ENCODE measurements at places on chromosomes 1 and 21. TPM values are rescaled to one million over a fixed set of nuclear protein-coding genes. Genes with fewer than 3 reads are reported as not detected.

OLIG2 gene
- not detected for total RNA-seq

MARCKSL1 gene
- total RNA-seq, result 0.65 TPM

ECM1 gene
- 1.7 TPM for total RNA-seq

TTC24 gene
- total RNA-seq, result not detected

SLC1A7 gene
- not detected for total RNA-seq

AMY1B gene
- not detected for total RNA-seq

GRCh38 chr1:93692983-93693591, 11.4 kb upstream of the BCAR3 start:
- no peaks in the 10 kb centered on the region for H3K36me3 ChIP-seq
- H3K27ac ChIP-seq, result no peak overlapping the region
- no peaks in the 10 kb centered on the region for H3K4me1 ChIP-seq
- H3K27me3 ChIP-seq, result no peaks in the 10 kb centered on the region
- DNase-seq, result peak; percentile 86

DNA sequence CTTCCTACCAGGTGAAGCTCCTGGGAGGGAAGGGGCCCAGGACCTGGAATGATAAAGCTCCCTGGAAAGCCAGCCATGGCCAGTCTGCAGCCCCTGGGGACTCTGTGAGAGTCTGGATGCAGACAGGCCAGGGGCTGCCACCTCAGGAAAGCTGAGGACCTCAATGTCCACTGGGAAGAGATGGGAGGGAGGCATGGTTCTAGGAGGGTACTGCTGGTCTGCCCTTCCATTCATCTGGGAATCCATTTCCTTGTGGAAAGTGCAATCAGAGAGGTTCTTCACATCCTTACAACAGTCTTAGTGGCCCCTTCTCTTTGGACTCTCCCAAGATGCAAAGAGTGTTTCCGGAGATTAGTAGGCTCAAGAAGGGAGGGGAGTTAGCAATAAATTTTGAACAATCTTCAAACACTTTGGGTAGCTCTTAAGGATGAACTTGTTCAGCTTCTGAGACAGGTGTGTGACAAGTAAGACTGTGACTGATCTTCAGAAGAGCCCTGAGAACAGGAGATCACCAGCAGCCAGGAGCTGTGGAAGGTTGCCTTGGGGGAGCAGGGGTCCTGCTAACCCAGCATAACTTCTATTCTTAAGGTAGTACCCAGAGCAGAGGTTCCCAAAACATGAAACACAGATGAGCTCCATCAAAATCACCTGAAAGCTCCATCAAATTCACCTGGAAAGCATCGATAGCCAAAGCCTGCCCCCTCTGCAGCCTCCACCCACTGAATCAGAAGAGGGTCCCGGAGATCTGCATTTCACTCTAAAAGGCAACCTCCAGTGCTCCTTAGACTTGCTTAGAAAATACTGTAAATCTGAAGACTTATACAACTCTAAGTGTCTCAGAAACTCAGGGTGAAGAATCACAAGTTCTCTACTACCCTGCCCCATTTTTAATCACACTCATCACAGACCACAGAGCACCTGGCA, 616 bp upstream of the LAX1 start:
- H3K27me3 ChIP-seq, result no peaks in the 10 kb centered on the region
- H3K4me1 ChIP-seq, result peaks cover 20% of the 10 kb centered on the region
- no peak overlapping the region for H3K27ac ChIP-seq

- H3K36me3 ChIP-seq, result no peaks in the 10 kb centered on the region
- no peaks in the 10 kb centered on the region for H3K27me3 ChIP-seq
- no peak for DNase-seq
- H3K4me1 ChIP-seq, result peaks cover 12% of the 10 kb centered on the region
- no peak overlapping the region for H3K4me3 ChIP-seq
These were observed 470 bp downstream of the PTAFR start for GRCh38 chr1:28175955-28176485.

DNA sequence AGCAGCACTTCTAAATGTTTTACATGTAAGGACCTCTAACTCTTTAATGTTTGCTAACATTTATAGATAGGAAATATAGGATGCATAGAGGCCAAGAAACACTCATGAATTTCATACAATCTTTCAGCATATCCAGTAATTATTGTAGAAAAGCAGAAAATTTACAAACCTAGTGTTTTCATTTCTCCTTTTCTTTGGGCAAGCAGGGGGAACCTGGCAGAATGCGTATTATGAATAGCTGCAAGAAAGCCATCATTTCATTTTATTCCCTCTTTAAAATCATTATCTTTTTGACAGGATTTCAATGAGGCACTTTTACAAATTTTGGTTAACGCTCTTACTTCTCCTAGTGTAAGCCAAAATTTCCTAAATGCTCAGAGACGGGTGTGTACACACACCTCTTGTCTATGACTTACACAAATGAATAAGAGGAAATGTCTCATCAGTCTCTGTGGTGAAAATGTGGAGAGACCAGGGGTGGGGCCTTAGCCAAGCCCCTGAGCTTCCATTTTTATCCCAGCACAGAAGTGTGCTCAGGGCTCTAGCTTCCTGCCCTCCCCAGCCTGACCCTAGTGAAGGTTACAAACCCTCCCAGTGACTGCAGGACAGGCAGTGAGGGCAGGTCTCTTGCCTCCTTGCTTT, 91.6 kb downstream of the LRRC8C start:
- H3K36me3 ChIP-seq, result no peaks in the 10 kb centered on the region
- DNase-seq, result peak; percentile 62
- H3K27me3 ChIP-seq, result no peaks in the 10 kb centered on the region

DNA sequence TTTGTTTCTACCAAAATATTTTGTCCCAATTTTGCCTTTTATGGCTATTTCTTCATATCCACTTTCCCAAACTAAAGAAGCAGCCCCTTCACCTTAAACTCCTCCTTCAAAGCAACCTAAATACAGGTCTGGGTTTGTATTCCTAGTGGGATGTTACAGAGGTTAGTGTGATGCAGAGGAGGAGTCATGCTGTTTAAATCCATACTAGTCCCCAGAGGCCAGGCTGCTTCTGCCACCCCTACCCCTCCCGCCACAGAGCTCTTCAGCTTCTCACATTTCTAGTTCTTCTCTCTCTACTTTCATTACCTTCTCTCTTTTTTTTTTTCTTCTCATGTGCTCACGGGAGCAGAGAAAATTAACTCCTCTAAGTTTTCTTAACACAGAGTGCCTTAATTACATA, 29.3 kb downstream of the SELL start:
- H3K36me3 ChIP-seq, result no peaks in the 10 kb centered on the region
- H3K27me3 ChIP-seq, result peaks cover 25% of the 10 kb centered on the region
- no peaks in the 10 kb centered on the region for H3K4me1 ChIP-seq
- H3K27ac ChIP-seq, result no peak overlapping the region

DNA sequence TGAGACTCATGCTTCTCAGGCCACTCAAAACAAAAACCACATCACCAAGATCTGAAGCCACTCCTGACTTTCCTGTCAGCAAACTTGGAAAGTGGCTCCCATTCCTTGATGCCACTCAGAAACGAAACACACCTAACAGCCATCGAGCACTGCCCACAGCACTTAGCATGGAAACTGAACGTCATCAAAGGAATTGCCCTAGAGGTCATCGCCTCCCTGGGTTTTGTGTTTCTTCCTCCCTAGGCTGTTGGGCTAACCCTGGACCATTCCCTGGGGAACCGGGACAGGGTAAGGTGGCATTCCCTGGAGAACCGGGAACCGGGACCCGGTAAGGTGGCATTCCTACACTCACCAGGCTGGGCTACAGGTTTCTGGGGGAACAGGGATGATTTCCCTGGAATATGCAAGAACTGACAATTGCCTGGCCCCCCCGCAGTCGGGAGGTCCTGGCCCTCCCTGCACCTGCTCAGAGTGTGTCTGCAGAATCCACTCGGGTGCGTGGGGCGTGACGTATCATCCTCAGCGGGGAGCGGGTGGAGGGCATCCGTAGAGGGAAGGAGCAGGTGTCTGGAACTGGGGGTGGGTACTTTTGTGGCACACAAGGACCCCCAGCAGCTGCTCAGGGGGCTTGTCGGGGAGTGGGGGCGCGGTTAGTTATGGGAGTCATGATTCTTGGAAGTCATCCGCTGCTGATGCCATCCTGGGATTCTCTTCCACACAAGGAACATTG, 30.3 kb downstream of the SLC45A1 start:
- peaks cover 14% of the 10 kb centered on the region for H3K27me3 ChIP-seq
- no peak for DNase-seq
- H3K27ac ChIP-seq, result peak overlapping the region; percentile 5
- H3K36me3 ChIP-seq, result peaks cover 27% of the 10 kb centered on the region
- no peak overlapping the region for H3K4me3 ChIP-seq
- H3K4me1 ChIP-seq, result peaks cover 28% of the 10 kb centered on the region

DNA sequence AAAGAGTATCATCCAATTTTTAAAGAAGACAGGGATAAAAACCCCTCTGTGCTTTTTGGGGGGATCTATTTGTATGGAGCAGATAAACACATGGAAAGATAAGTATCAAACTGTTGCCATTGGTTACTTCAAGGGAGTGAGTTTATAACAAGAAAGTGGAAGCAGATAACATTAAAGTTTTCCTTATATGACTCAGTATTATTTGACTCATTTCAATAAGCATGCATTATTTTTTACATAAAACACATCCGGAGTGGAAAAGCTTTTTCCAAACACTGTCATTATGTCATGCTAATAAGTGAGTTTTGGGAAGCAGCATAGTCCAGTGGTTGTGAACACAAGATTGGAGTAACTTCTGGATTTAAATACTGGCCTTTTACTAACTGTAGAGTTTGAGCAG, 452.2 kb downstream of the LTN1 start:
- no peak overlapping the region for H3K27ac ChIP-seq
- H3K4me1 ChIP-seq, result peaks cover 26% of the 10 kb centered on the region
- H3K27me3 ChIP-seq, result no peaks in the 10 kb centered on the region
- H3K36me3 ChIP-seq, result no peaks in the 10 kb centered on the region
- no peak for DNase-seq

DNA sequence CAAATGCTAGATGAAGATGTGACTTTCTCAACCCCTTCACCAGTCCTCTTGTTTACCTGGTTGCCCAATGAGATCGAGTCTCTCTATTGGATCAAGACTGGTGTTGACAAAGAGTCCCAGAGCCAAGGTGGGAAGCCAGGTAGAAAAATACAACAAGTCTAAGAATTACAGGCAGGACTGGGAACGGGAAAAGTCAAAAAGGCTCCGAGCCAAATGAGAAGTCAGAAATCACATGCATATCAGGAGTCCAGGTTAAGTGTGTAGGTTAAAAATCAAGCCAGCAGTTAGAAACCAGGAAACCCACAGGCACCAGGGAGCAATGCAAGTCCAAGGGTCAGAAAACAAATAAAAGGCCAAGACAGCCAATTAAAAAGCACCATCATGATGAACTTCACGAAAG, 27.4 kb upstream of the DUSP23 start:
- H3K36me3 ChIP-seq, result peaks cover 5% of the 10 kb centered on the region
- H3K27ac ChIP-seq, result peak overlapping the region; percentile 78
- H3K4me1 ChIP-seq, result peaks cover 38% of the 10 kb centered on the region
- no peak overlapping the region for H3K4me3 ChIP-seq
- H3K27me3 ChIP-seq, result no peaks in the 10 kb centered on the region
- DNase-seq, result no peak

- H3K4me1 ChIP-seq, result peaks cover 30% of the 10 kb centered on the region
- H3K27me3 ChIP-seq, result no peaks in the 10 kb centered on the region
- peaks cover 19% of the 10 kb centered on the region for H3K36me3 ChIP-seq
- no peak for DNase-seq
- H3K27ac ChIP-seq, result peak overlapping the region; percentile 97
- H3K4me3 ChIP-seq, result peak overlapping the region; percentile 94
These were observed 633 bp upstream of the RFX5 start for GRCh38 chr1:151347523-151348246.

DNA sequence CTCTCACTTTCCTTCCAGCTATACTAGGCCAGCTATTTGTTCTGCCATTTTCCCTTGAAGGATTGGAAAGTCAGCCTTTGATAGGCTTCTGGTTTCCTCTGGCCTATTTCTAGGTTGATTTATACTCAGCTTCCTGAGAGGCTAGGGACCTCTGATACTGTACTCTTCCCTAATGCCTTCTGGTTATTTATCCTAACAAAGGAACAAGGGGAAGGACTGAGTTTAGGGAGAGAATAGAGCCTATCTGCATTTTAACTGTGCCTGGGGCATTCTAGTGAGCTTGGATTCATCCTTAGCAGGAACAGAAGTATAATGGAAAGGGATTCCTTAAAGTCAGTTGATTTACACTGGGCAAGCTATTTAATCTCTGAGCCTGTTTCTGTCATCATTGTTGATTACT, 11.8 kb upstream of the TMEM39B start:
- DNase-seq, result no peak
- no peak overlapping the region for H3K4me3 ChIP-seq
- H3K27me3 ChIP-seq, result no peaks in the 10 kb centered on the region
- peaks cover 18% of the 10 kb centered on the region for H3K4me1 ChIP-seq

DNA sequence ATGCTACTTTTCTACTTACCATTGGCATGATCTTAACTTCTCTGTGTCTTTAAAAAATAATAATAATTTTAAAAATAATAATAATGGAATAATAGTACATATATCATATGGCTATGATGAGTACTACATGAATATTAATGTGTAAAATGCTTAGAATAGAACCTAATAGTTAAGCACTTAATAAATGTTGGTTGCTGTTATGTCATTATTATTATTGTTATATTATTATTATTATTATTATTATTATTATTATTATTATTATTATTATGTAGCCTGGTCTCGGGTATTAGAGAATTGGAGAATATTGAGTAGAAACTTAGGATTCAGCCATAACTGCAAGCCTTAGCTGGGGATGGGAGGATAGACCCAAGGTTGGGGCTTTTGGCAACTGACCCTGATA, 108.2 kb downstream of the MAST2 start:
- no peak overlapping the region for H3K4me3 ChIP-seq
- no peaks in the 10 kb centered on the region for H3K36me3 ChIP-seq
- DNase-seq, result no peak
- no peaks in the 10 kb centered on the region for H3K27me3 ChIP-seq

GRCh38 chr1:231420299-231420958, 1.7 kb downstream of the EGLN1 start:
- H3K27me3 ChIP-seq, result no peaks in the 10 kb centered on the region
- peaks cover 39% of the 10 kb centered on the region for H3K4me1 ChIP-seq
- peak overlapping the region; percentile 73 for H3K27ac ChIP-seq
- DNase-seq, result peak; percentile 46
- peak overlapping the region; percentile 82 for H3K4me3 ChIP-seq
- no peaks in the 10 kb centered on the region for H3K36me3 ChIP-seq

Measured in MCF 10A (cell line).